ENCODE measurements at places on chromosomes 6 and 20.

DNA sequence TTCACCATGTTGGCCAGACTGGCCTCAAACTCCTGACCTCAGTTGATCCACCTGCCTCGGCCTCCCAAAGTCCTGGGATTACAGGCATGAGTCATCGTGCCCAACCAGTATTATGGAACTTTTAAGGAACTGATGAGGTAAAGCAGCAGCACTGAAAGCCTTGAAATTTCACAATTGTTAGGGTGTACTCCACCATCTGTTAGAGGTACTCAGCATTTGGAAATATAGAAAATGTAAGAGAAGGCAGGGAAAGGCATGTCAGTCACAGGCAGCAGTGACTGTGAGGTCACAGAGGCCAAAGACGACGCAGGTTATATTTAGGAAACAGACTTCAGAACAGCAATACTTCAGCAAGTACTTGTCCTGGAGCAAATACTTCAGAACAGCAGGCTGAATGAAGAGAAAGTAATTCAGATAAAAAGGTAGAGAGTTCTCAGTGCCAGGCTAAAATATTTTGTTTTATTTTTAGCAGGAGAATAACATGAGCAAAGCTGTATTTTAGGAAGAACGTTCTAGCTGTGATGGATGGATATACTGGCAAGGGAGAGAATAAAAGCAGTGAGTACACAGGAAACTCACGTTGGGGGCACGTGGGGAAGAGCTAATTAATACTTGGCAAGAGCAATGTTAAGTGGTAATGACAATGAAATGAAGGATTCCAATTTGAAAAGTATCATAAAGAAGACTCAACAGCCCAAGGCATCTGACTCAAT, 67.2 kb downstream of the DTNBP1 start:
- no peak for DNase-seq

GRCh38 chr6:166251211-166251610, 57.0 kb downstream of the PRR18 start:
- DNase-seq: no peak

DNA sequence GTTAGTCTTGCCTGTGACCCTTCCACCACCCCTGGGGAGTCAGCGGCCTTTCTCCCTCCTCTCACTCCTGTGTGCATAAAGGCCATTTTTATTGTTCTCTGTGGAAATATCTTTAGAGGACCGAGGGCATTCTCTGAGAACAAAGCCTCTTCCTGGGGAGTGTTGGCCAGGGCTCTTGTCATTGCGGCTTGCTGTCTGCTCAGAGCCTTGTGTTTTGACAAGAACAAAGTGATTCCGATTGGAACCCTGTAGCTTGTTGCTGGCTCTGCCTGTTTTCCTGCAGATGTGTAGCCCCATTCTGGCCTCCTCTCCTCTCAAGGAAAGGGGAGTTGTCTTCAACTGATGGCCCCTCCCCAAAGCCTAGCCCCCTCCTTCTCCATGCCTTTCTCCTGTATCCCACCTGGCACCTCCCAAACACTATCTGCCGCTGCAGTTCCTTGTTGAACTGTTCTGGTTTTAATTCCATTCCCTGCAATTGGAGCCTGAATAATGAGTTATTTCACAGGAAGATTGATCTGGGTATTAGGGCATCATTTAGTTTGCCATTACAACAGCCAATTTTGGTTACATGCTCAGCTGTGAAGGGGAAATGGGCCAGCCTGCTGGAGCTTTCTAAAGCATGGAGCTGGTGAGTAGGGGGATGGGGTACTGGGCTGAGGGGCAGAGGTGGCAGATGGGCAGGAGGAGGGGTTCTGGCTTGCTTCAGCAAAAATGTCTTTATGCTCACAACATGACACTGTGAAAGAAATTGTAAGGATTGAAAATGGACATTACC, 252.5 kb downstream of the LRFN2 start:
- no peak for DNase-seq

DNA sequence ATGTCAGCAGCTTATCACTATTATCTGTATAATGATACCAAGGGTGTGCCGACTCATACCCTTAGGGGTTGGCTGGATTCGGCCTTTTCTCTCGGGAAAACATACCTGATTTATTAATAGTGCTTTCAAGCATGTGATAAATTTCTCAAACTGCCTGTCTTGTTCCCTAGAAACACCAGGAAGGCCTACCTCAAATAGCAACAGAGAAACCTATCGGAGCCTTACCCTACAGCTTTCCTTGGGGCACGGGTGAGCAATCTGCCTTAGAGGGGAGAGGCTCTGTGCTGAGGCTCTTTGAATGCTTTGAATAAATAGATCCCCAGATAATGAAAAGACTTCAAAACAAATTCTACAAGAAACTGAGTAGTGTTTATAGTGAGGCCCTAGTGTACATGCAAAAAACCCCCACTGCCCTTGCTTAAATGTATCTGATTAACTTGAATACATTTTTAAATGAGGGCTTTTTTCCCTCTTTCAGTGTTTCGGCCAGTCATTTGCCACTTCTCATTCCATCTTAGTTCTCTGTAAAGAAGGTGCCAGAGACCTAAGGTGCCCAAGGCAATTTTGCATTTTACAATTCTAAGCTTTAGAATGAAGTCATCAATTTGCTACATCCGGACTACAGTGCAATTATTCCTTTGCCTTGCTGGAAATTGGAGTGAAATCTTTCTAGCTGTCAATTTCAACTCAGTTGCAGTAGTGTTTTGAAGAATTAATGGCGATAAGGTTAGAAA, 320.1 kb downstream of the ESR1 start:
- DNase-seq: no peak

GRCh38 chr20:6530779-6531315, 236.6 kb upstream of the BMP2 start:
- DNase-seq: no peak

DNA sequence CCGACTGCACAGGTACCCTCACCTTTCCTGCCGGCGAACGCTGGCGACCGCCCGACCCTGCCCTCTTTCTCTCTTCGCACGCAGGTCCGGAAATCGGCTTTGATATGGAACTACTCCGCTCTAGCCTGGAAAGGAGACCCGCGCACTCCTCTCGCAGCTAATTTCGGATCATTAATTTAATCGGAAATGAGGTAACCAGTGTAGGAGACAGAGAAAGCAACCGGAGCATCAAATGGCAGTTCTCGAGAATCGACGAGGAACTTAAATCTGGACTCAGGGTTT, 949 bp upstream of the ATXN1 start:
- DNase-seq: no peak

- DNase-seq: no peak
Measured at GRCh38 chr20:4870906-4871305, 130.4 kb downstream of the SLC23A2 start.

DNA sequence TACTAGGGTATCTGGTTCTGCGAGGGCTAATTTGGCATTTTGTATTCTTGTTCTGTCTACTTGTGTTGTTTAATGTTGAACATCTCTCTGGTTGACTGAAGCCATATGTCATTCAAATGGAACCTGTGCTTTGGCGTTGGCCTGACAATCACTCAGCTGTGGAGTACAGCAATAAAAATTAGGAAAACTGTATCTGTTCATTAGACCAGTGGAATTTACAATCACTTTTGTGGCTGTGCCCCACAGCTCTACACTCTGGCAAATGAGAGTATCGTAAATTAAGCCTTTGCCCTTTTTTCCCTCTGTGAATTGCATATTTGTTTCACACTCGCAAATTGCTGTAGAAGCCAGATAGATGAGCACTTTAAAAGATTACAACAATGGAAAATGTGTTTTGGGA, 102.0 kb downstream of the ARID1B start:
- no peak for DNase-seq

GRCh38 chr6:142761756-142762155, 183.2 kb downstream of the HIVEP2 start:
- no peak for DNase-seq

DNA sequence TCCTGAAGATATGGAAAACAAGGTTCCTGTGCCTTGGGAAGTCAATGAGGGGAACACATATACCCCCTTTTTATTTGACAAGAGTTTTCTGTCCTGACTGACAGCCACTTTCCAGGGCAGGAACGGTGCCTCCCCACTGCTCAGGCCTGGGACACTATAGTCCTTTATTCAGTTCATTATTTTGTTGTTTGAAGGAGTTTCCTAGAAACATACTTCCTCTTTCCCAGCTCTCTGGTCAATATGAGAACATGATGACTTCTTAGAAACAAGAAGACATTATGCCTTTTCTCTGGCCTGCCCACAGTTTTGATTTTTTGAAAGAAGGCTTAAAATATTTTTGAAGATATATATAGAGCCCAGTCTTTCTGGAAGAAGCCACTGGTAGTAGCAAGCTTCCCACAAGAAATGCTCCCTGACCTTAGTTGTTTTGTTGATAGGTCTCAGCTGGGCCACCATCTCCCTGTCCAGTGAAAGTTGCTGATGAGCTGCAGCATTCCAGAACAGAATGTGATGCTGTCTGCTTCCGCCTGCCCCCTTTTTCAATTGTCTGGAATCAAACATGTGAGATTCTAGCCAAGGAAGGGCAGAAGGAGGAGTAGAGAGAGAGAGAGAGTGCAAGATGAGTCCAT, 350.0 kb upstream of the PRND start:
- DNase-seq: no peak

- DNase-seq: no peak
Measured at GRCh38 chr6:131001111-131001736, 61.8 kb downstream of the EPB41L2 start.

DNA sequence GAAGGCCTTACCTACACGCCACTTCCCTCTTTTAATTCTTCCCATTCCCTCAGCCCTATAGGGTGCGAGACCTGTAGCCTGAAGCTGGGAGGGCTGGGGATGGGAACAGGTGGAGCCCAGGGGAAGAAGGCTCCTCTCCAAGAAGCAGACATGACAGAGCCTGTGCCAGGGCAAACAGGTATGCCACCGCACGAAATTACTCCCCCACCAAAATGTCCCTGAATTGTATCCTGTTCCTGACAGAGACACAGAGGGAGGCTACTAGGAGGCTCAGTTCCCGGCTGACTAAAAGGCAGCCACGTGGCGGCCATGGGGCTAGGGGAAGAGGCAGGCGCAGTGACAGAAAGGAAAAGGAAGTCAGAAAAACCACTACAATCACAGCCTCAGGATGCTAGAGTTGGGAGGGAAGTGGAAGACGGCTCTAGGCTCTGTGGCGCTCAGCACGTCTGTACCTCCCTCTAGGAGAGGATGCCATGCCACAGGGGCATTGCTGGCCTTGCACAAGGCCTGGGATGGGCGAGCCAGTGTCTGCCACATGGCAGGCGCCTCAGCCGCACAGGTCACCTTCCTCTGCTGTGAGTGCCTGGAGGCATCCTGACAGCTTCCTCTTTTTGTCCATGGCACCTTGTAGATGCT, 27.7 kb downstream of the TFEB start:
- DNase-seq: no peak

DNA sequence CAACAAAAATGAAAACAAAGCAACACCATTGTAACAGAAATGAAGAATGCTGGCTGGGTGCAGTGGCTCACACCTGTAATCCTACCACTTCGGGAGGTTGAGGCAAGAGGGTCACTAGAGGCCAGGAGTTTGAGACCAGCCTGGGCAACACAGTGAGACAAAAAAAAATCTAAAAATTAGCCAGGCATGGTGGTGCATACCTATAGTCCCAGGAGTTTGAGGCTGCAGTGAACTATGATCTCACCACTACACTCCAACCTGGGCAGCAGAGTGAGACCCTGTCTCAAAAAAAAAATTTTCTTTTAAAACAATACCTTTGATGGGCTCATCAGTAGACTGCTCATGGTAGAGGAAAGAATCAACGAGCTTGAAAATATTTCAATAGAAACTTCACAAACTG, 18.5 kb downstream of the NINL start:
- no peak for DNase-seq

DNA sequence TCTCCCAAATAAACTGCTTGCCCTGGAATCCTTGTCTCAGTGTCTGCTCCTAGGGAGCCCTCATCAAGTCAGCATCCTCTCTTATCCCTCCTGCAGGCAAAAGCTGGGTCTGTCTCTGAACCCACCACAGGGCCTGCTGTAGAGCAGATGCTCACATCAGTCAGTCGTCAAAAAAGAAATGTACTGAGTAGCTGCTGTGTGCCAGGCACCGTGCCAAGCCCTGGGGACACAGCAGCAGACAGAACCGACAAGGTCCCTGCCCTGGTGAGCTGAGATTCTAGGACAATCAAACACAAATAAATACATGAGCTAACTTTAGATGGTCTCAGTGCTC, 68.5 kb downstream of the EYA2 start:
- no peak for DNase-seq

GRCh38 chr6:169425628-169426370, 172.2 kb upstream of the THBS2 start:
- DNase-seq: no peak

DNA sequence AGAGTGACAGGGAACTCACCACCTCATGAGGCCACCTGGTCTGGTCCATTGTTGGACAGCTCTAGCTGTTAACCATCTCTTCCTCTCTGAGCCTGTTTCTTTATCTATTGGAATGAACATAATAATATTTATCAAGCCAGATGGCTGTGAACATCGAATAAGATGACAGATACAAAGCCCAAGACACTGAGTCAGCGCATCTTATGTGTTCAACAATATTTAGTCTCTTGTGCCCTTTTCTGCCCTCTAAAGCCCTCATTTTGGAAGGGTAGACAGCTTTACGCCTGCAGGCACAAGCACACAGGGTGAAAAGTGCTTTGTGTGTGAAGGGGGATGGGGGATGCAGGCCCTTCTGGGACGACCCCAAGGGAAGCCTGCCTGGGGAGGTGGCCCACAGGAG, 164.0 kb downstream of the GRM4 start:
- no peak for DNase-seq

- DNase-seq: no peak
Measured at GRCh38 chr6:168299541-168300511, 19.8 kb downstream of the DACT2 start.

DNA sequence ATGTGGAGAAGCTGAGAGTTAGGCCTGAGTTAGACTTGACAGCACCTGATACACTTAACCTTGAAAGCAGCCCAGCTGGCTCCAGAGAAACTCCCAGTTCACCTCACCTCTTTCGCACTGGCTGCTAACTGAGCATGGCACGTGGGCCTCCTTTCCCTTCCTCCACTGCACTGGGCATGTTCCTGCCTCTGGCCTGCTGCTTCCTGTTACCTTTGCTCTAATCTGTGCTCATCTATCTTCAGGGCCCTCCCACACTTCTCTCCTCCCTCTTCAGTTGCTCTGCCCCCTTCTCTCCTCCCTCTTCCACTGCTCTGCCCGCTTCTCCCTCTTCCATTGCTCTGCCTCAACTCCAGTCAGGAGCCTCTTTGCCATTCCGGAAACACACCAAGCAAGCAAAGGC, 13.7 kb upstream of the UBE2V1 start:
- no peak for DNase-seq

DNA sequence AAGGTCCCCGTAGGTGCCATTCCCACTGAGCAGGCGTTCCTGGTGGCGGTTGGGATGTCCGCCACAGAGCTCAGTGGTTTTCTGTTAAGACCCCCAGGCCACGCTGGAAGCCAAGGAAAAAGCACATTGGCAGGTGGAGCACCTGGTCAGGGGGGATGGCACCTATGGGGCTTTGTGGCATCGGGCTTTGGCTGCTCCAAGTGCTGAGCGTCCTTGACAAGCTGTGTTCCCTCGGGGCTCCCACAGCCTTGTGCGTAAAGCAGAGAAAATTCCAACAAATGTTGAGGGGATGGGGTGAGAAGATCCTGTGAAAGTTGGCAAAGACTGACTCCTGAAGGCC, 135.4 kb downstream of the JPH2 start:
- no peak for DNase-seq

- DNase-seq: no peak
Measured at GRCh38 chr6:135324531-135324930, 143.4 kb downstream of the MYB start.

GRCh38 chr20:13638162-13638495, 603 bp downstream of the TASP1 start:
- no peak for DNase-seq

- no peak for DNase-seq
Measured at GRCh38 chr20:55522296-55522815, 483.0 kb downstream of the CBLN4 start.

- DNase-seq: no peak
Measured at GRCh38 chr6:78427386-78427785, 440.0 kb upstream of the IRAK1BP1 start.
